ENCODE measurements at places on chromosomes 3 and 15.
A peak's percentile ranks its signal among the peaks of the same experiment; 100 is the strongest.

- DNase-seq: no peak
These were observed 176.5 kb downstream of the RAP2B start for GRCh38 chr3:153338487-153338886.

GRCh38 chr3:182327196-182327681, 466.1 kb upstream of the ATP11B start:
- no peak for DNase-seq

DNA sequence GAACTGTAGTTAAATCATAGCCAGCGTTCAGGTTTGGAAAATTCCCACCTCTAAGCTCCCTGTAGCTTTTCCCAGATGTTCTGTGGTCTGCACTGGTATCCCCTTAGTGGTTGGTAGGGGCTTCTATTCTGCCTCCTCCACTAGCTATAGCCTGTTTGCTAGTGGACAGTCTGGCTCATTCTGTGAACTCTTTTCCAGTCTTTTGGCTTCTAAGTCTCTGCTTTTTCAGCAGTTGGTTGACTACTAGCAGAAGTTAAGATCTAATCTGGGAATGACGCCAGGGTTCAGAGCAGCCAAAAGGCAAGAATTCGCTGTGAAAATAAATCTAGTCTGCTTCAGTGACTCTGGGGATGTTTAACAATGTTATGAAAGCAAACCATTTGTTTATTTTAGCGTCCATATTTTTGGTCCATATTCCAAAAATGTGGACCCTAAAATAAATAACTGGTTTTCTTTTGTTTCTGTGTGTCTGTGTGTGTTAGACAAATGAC, 73.7 kb upstream of the WDR72 start:
- DNase-seq: no peak

- DNase-seq: peak; percentile 89
These were observed at the start of gene PPP4R2 for GRCh38 chr3:72996473-72997333. PPP4R2 (plus strand) TSS chr3:72996811; CDS start chr3:72997038, 227 bp downstream.

- no peak for DNase-seq
These were observed 128.6 kb upstream of the DLG1 start for GRCh38 chr3:197427021-197427420.

GRCh38 chr15:43440721-43441281, 52.2 kb downstream of the TP53BP1 start:
- peak; percentile 19 for DNase-seq

DNA sequence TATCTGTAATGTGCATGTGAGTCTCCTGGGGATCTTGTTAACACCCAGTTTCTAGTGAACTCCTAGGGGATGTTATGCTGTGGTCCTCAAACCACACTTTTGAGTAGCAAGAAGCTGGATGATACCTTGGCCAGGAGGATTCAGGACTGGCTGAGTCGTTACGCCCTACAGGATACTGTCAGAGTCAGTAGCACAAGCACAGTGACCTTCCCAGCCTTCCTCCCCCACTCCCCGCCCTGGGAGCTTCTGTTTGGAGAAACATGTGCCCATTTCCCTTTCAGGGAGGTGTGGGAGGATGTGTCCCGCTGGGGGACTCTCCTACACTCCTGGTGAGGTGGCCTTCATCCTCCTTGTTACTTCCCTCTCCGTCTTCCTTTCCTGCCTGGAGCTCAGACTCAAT, 76.4 kb upstream of the TRPM1 start:
- no peak for DNase-seq

DNA sequence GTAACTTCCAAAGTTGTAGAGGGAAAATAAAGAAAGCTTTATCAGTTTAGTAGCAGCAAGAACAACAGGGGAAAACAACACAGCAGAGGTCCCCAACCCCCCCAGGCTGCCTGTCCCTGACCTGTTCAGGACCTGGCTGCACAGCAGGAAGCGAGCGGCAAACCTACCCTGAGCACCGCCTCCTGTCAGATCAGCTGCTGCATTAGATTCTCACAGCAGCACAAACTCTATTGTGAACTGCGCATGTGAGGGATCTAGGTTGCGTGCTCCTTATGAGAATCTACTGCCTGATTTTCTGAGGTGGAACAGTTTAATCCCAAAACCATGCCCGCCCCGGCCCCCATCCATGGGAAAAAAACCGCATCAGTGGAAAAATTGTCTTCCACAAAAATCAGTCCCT, 40.3 kb downstream of the USP50 start:
- no peak for DNase-seq

DNA sequence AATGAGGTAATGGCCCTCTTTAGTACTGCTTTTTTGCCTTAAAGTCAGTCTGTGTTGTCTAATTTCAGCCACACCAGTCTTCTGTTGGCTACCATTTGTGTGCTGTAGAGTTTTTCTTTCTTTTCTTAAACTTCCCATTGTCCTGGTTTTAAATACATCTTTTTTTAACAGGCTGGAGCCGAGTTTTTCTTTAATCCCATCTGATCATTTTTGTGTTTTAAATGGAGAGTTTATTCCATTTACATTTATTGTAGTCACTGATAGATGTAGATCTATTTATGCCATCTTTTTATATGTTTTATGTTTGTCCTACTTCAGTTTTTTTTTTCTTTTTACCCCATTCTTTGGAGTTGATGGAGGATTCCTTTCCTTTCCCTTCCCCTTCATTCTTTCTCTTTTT, 49.5 kb downstream of the SNRK start:
- DNase-seq: no peak

DNA sequence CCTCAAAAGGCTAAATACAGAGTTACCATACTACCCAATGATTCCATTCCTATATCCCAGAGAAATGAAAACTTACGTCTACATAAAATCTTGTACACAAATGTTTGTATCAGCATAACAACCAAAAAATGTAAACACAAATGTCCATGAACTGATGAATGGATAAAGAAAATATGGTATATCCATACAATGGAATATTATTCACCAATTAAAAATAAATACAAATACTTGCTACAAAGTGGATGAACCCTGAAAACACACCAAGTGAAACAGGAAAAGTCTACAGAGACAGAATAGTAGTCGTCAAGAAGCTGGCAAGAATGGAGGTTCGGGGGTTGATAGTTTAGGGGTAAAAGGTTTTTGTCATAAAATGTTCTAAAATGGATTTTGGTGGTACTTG, 54.0 kb upstream of the ANKRD28 start:
- no peak for DNase-seq

GRCh38 chr3:126567696-126568438, 9.1 kb upstream of the C3orf22 start:
- DNase-seq: no peak

DNA sequence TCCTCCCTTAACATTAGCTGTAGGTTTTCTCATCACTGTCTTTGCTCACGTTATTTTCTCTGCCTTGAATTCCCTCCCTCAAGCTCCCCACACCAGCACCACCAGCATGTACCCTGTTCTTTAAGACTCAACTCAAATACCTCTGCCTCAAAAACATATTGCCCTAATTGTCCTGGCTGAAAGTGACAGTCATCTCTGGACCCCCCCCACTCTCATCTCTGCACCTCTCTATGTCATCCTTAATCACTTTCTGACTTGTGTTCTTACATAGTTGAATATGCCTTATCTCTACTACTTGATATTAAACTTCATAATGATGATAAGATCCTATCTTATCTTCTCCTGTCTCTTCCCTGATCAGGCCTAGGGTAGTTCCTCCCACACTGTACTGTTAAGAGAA, 345.2 kb upstream of the TPRG1 start:
- DNase-seq: no peak

- no peak for DNase-seq
These were observed 984.1 kb downstream of the EPHA3 start for GRCh38 chr3:90091549-90091948.

- DNase-seq: no peak
These were observed 116.0 kb downstream of the XXYLT1 start for GRCh38 chr3:195154793-195155535.

DNA sequence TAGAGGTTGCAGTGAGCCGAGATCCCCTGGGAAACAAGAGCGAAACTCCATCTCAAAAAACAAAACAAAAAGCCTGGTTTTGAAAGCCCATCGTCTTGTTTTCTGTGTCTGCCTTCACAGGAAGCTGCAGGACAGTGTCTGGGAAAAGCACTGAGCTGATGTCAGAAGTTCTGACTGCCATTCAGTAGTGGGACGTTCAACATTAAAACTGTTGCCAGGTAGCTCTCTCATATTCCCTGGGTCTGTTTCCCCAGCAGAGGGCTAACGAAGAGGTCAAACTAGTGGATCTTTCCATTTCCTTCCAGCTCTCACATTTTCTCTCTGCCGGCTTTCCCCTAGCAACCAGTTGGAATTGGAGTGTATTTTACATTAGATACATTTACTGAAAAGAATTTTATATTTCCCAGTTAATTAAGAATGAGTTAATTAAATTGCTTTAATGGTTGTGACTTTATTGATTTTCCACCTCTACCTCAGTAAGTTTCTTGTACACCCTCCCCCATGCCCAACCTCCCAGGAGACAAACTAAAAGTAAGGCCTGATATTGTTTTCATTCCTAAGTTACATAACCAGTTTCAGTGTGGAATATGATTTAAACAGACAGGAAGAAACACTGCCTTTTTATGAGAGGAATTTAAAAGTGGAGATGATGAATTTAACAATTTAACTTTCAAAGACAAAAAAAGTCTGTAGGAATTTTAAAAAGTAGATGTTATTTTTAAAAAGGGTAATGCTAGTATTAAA, 29.9 kb downstream of the RCN2 start:
- no peak for DNase-seq

- DNase-seq: peak; percentile 3
These were observed 1.1 kb upstream of the FGF7 start for GRCh38 chr15:49421991-49422390.

GRCh38 chr3:79872483-79872882, 104.7 kb upstream of the ROBO1 start:
- no peak for DNase-seq

- DNase-seq: no peak
These were observed 166.6 kb downstream of the TLE3 start for GRCh38 chr15:69931156-69931555.

DNA sequence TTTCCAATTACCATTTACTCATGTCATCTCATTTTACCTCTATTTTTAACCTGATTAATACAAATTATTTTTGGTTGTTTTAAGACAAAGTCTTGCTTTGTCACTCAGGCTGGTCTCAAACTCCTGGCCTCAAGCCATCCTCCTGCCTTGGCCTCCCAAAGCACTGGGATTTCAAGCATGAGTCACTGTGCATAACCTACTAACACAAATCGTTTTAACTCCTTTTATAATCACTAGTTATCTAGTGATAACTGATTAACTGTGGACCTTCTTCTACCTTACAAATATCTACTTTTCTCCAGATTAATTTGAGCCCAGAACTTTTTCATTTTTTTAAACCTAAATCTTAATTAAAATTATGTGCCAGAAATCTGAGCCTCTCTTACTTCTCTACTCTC, 4.6 kb downstream of the ATP13A3 start:
- no peak for DNase-seq

DNA sequence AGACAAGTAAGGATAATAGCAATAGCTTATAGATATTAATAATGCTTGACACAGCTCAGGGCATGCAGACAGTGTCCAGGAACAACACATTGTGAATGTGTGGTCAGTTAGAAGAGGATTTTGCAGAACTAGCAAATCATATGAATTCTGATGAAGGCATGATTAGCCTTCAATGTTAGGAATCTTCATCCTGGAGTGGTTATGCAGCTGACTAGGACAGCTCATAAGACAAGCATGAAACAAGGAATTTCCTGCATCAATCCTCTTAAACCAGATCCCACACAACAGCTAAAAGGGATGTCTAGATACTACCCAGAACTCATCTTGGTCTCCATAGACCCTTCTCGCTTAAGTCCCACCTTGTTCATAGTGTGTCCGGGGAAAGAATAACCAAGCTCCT, 499.0 kb upstream of the ATP11B start:
- no peak for DNase-seq

DNA sequence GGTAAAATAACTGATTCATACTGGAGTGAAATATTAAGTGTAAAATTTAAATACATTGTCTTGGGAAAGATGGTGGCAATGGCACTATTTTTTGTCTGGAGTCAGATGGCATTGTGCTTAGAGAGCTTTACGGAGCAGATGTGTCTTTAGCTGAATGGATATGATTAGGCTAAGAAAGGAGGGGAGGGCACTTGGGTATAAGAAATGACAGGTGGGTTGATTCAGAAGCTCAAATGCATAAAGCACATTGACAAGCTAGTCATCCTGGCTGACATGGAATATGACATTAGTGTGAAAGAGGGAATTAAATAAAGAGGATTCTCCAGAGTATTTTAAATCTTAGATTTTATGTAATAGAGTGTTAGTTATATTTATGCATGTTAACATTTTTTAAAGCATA, 570.1 kb upstream of the CBLB start:
- DNase-seq: no peak

DNA sequence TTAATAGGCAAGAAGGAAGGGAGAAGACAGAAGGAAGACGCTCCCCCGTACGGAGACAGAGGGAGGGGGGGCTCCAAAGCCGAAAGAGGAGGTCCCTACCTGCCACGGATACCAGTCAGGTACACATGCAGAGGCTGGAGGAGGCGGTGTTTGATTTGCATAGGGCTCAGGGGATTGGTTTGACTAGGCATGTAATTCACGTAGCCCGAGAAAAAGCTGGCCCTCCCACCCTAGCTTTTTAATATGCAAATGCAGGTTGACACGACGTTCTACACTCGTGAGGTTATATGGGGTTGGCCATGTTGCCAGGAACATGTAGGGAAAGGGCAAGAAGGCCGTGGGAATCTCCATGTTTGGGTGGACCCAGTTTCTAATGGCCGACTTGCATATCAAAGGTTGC, 29.8 kb downstream of the ZNF592 start:
- no peak for DNase-seq

DNA sequence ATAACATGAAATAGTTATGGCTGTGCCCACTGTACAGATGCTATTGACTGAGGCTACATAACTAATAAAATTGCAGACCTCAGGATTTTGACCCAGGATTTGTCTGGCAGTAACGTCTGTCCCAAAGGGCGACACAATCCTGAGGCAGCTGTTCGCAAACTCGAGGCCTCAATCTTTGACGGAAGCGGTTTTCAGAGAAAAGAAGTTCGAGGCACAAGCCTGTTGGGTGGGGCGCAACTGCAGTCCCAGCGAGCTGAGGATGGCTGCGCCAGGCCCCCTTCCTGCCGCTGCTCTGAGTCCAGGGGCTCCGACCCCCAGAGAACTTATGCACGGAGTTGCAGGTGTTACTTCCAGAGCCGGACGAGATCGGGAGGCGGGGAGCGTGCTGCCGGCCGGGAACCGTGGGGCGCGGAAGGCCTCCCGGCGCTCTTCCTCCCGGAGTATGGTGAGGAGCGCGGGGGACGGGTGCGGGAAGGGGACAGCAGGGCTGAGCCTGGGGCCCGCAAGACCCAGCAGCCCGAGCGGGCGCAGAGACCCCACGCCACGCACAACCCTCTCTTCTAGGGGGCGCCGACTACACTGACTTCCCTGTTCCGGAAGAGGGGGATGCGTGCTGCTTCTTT, at the start of gene PARP15:
PARP15 (plus strand) TSS at position 242 of the 623 bp plus-strand sequence; CDS start at position 260, 18 bp downstream.
- DNase-seq: peak; percentile 30

- no peak for DNase-seq
These were observed 43.2 kb downstream of the CMTM6 start for GRCh38 chr3:32459450-32459849.

- no peak for DNase-seq
These were observed 980 bp downstream of the PARP9 start for GRCh38 chr3:122562923-122563716.

GRCh38 chr15:74240002-74240568, 4.0 kb downstream of the CCDC33 start:
- DNase-seq: no peak

GRCh38 chr3:88343264-88343663, 193.5 kb downstream of the C3orf38 start:
- no peak for DNase-seq
